Retinal pigment epithelial cell (primary cell): ENCODE measurements at places on chromosomes 5 and 9.

GRCh38 chr5:169942181-169942580, 38.1 kb downstream of the INSYN2B start:
- no peak for DNase-seq

- no peak for DNase-seq
These were observed 6.7 kb upstream of the TMEM252 start for GRCh38 chr9:68547417-68547816.

DNA sequence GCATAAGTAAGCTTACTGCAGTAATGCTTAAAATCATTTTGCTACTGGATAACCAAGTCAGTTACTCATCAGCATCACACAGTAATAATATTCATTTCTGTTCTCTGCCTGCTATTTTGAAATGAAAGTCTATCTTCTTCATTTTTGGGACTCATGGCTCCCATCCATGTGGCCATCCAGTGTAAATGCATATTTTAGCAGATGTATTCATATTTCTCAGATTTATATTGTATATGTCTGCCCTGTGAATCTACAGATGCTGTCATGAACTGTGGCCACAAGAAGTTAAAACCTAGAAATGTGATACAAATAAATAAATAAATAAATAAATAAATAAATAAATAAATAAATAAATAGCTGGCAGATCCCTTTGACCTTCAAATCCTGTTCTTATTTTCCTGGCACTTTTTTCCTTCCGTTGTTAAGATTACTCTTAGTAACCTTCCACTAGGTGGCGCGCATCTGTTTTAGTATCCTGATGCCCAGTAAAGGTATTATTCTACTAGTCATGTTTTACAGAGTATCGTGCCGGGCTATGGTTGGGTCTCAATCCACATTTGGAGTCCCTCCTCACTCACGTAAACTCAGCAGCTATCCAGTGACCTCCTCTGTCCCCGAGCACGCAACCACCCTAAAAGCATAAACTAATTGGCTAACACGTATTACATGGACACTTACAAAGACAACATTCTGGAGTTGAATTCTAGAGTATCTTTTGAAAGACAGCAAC, 79.2 kb upstream of the IL7R start:
- peak; percentile 61 for DNase-seq

GRCh38 chr9:113781896-113782295, 94.2 kb upstream of the ZNF618 start:
- DNase-seq, result no peak

DNA sequence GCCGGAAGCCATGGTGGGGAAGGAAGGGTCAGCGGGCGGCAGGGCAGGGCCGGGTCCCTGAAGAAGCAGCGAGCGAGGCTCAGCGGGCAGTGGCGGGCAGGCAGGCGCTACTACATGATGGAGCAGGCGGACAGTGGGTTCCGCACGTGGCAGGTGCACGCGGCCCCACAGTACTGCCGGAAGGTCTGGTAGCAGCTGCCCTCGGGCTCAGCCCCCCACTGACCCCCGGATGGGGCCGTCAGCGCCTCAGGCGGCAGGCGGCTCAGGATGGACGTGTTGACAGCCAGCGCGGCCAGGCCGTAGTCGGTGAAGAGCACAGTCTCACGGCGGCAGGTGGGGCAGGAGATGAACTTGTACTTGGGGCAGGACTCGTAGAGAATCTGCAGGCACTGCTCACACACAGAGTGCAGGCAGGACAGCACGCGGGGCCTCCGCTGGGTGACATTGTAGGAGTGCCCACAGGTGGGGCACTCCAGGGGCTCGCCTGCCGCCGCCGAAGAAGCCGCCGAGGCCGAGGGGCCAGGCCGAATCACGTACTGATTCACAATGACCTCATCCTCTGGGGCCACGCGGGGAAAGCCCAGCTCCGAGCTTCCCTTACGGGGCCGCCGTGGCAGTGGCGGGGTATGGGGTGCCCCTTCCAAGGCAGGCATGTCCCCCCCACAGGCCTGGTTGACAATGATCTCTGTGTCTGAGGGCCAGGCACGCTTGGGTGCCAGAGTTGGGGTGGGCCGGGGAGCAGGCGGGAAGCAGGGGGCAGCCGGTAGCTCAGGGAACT, 1.5 kb downstream of the RNF208 start:
- DNase-seq, result no peak

- no peak for DNase-seq
These were observed 792.9 kb downstream of the EFNA5 start for GRCh38 chr5:106877881-106878280.
